ENCODE measurements at places on chromosomes 5 and 9.

- DNase-seq = no peak
Measured at GRCh38 chr9:98176391-98177259, 15.8 kb downstream of the CORO2A start.

- DNase-seq = no peak
Measured at GRCh38 chr5:68519143-68519542, 303.6 kb downstream of the PIK3R1 start.

DNA sequence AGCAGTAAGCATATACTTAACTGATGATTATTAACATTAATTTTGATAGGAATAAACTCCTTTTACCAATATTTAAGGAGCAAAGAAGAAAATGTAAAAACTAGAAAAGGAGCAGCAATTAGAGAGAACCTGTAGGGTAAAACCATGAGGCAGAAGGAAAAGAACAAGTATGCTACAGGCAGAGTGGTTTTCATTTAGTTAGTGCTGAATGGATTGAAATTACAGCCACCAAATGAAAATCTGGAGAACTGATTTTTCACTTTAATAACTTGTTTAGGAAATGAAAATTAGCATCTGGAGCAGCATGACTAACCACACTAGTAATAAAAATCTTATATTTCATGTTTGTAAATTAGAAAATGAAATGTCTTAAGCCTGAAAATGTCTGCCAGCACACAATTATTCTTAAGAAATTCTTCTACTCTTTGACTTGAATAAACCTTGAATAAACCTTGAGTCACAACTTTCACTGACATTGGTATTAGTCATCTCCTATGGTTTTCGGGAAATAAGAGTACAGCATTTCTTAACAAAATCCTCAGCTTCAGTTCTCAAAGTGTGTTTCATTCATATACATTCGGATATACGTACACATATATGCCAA, 1504.9 kb upstream of the C9orf72 start:
- no peak for DNase-seq

- peak; percentile 63 for DNase-seq
Measured at GRCh38 chr5:98927242-98927988, 1.4 kb downstream of the CHD1 start.

- DNase-seq = no peak
Measured at GRCh38 chr5:125129151-125129806, 382.8 kb upstream of the ZNF608 start.

DNA sequence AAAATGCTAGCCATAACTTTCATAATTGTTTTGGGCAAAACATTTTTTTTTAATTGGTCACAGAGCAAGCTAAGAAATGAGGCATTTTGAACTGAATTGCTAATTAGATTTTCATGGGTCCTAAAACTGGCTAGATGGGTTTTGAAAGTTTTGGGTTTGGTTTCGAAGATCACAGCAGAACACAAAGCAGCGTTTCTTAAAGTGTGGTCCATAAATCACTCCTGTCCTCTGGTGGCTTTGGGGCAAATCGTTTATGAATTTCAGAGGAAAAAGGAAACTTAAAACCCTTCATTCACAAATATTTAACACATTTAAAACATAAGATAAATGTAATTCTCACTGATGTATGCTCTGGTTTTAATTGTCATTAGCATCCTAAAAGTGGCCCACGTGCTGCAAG, 503.7 kb downstream of the SPATA31D1 start:
- DNase-seq = no peak

DNA sequence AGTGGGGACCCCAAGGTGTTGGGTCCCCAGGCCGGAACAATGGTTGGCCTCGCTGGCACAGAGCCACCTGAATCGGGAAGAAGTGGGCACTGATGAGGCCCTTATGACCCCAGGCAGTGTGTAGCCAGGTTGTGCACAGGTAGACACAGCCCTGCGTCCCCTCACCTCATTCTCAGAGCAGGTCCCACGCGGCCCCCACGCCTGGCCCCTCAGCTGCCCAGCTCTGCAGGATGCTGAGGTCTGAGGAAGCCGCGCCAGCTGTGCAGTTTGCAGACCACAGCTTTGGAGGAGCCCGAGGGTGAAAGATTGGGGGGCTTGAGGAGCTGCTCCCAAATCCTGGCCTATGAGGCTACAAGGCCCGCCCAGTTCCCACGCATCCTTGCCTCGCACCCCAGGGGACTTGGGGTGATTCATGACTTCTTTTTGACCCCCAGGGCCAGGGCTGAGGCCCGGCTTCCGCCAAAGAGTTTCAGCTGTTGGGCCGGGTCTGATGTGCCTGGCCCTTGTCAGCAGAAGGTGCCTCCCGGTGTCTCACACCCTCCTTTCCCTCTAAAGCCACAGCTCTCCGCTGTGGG, 87.8 kb upstream of the PHYKPL start:
- no peak for DNase-seq

- DNase-seq = no peak
Measured at GRCh38 chr5:33649549-33650482, 209.1 kb downstream of the TARS1 start.

GRCh38 chr9:86644675-86645034, 290.4 kb upstream of the TUT7 start:
- DNase-seq = no peak

- no peak for DNase-seq
Measured at GRCh38 chr5:165161204-165161603, 1655.8 kb downstream of the MAT2B start.

GRCh38 chr5:66896171-66896570, 300.0 kb downstream of the MAST4 start:
- peak; percentile 18 for DNase-seq

DNA sequence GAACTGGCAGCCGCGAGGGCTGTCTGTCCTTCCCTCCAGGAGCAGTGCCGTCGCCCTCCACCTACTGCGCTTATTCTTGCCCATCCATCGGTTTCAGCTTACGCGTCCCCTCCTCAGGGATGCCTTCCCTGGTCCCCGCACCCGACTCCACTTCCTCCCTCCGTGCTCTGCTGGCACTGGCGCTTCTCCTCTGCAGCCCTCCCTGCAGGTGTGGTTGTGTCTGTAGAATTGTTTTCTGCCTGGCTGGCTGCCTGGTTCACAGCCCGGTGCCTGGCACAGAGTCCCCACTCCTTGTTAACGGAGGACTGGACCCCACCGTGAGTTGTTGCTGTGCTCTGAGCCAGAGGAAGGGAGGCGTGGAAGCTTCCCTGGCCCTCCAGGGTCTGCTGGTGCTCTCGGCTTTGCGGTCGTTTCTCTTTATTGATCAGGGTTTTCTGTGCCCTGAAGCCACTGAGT, 5.7 kb downstream of the NTMT1 start:
- no peak for DNase-seq

DNA sequence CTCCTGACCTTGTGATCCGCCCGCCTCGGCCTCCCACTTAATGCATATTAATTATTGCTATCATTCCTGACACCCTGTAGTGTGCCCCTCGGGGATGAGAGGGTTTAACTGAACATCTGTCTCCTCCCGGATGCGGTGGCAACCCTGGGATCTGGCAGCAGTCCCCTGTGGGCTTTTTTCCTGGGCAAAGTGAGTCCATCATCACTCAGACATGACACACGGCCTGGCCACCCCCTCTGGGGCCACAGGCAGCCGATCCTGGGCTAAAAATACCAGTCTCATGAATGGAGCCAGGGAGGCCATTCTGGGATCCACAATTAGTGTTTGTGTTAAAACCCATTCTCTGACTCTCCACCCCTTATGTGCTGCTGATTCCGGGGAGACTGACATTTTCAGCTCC, 161.2 kb downstream of the RGS3 start:
- DNase-seq = no peak

DNA sequence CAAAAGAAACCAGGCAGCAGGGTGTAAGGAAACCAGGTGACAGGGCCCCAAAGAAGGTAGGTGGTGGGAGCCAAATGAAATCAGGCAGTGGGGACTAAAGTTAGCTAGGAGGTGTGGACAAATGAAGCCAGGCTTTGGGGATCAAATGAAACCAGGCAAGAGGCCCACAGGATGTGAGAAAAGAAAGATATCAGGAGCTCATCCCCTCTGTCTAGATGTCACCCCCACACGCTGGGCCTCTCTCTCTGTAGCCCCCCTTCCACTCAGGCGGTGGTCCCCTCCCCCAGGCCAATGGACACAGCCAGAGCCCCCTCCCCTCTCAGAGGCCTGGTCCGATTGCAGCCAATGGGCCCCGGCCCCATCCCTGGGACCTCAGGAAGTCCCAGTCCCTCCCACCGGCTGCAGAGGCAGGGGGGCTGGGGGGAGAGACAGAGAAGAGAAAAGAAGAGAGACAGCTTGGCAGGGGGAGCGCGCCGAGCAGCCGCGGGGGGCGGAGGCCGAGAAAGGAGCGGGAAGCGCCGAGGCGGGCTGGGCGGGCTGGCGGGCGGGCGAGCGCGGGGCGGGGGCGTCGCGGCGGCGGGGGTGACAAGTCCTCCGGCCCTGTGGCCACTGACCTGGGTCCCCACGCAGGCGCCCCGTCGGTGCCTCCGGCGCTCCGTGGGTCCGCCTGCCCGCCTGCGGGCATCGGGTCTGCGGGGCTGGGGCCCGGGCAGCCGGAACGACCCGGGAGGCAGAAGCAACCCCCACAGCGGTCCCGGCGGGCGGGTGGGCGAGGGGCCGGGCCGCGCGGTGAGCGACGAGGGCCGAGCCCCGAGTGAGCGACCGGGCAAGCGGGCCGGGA, 11.9 kb downstream of the CNTFR start:
- DNase-seq = no peak

DNA sequence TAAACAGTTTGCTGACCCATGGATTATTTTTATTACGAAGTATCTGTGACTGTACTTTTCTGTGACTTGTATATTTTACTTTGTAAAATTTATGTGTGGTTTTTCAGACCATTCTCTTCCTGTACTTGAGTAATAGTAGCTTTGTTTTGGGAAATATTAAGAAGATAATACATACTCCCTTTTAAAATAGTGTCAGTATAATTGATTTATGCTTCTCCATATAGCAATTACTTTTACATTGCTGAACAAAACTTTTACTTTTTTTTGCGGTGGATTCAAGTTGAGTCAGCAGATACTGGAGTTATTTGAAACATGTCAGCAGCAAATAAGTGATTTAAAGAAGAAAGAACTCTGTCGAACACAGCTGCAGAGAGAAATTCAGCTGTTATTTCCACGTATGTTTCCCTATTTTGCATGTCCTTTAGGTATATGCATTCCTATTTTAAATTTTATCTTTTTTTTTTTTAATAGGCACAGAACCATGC, 28.4 kb downstream of the TENT2 start:
- no peak for DNase-seq

- DNase-seq = no peak
Measured at GRCh38 chr5:96734871-96735325, 72.7 kb downstream of the CAST start.

- DNase-seq = no peak
Measured at GRCh38 chr5:152673601-152674000, 268.5 kb upstream of the NMUR2 start.

DNA sequence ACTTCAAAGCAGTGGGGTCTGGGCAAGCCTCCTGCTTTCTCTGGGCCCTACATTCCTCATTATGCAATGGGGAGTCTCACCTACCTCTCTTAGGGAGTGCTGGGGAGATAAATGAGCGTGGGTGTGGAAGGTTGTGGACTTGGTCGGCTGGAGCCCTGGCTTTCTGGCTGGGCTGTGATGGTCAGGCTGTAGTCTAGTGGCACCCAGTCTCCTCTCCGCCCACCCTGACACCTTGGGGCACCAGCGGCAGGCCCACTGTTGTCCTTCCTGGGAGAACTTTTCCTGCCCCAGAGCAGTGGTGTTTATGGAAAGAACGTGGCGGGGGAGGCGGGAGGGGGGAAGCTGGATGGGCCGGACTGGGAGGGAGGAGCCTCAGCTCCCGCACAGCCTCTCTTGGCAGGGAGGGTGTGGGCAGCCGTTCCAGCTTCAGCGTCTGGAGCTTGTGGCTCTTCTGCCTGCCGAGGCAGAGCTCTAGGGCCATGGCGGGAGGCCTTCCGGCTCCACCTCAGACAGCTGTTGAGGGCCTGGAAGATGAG, 4.1 kb downstream of the PTGS1 start:
- DNase-seq = no peak

DNA sequence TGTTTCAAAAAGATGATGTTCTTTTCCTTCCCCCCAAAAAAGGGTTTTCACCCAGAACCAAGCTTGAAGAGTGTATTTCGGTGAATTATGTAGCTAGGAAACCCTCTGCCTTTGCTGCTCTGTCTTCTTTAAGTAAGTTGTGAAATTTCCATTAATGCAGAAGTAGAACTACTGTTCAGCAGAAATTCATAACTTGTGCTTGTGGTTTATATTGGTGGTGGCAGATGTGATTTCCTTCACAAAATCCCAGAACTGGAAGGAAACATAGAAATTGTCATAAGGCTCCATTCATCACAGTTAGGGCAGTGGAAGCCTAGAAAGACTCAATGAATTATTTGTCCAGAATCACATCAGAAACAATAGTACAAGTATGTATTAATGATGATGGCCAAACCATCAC, 42.1 kb upstream of the DAB2 start:
- DNase-seq = no peak

- DNase-seq = no peak
Measured at GRCh38 chr5:116738239-116738614, 163.6 kb upstream of the SEMA6A start.

DNA sequence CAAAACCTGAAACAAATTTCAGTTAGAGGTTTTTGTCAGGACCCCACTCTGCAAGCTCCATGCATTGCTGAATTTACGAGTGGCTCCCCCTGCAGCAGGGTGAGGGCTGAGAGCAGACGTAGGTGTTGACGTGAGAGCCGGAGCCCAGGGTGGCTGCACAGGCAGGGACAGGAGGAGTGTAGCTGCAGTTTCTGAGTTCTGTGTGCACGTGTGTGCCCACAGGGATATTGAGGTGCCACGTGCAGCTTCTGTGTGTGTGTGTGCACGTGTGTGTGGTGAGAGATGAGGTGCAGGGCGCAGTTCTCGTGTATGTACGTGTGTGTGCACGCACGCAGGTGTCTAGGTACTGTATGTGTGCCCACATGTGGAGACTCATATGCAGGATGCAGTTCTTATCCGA, 14.6 kb downstream of the PLEKHG4B start:
- DNase-seq = no peak

GRCh38 chr9:114525513-114525912, 20.2 kb upstream of the WHRN start:
- DNase-seq = no peak

DNA sequence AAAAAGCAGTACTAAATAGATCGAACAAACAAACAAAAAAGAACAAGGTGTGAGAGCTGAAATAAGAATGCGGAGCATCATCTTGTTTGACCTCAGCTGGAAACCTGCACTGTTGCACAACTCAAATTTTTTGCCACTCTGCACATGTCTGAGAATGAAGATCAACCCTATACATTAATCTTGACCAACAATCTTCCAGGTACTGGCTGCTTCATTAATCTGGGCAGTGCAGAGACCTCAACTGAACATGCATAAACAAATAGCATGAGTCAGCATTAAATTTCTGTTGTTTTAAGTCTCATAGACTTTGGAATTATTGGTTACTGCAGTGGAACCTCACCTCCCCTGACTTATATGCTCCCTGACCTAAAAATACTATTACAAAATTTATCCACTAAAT, 114.6 kb upstream of the FTMT start:
- no peak for DNase-seq

- no peak for DNase-seq
Measured at GRCh38 chr9:80094176-80094771, 522.5 kb downstream of the TLE4 start.

GRCh38 chr5:132369474-132370180, at the start of gene SLC22A5:
TSS of gene SLC22A5 (plus strand) at chr5:132369710. CDS start at chr5:132369973, 263 bp downstream.
- DNase-seq = peak; percentile 81

GRCh38 chr9:99478469-99479027, 256.5 kb downstream of the SEC61B start:
- no peak for DNase-seq

GRCh38 chr5:42302186-42302585, 121.1 kb upstream of the GHR start:
- DNase-seq = no peak

All from activated CD4-positive, alpha-beta T cell treated with anti-CD3 and anti-CD28 coated beads for 48 hours (primary cell).